NCI-H187 (cell line): ENCODE measurements at places on chromosomes 12 and 14.

DNA sequence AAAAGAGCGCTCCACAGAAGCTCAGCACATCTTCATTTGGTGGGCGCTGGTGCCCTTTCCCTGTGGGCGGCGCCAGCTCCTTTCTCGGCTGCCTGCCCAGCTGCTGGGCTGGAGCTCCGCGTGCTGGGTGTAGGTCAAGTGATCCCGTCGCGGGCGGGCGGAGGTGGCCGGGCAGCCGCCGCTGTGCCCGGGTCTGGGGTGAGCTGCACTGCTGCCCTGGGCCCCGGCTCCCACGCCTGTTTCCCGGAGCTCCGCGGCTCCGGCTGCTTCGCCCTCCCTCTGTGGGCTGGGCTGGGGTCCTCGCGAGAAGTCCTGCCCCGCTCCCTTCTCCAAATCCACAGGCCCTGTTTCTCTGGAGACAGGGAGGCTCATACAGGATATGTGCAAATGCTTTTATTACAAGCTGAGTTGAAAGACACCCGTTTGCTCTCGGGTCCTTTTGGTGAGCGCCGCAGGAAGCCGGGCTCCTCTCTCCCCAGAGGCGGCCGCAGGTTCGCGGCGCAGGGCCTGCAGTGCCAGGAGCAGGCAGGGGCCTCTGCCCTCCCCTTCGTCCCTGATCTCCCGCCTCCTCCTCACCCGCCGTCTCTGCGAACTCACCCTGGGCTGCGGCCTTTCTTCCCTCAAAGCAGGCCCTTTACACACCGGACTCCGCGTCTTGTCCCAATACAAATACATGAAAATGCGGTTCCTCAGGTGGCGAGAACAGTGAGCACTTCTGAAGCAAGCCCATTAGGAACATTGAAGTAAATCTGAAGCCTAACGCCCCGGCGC, 67.8 kb upstream of the CAPRIN2 start:
- DNase-seq, result no peak

DNA sequence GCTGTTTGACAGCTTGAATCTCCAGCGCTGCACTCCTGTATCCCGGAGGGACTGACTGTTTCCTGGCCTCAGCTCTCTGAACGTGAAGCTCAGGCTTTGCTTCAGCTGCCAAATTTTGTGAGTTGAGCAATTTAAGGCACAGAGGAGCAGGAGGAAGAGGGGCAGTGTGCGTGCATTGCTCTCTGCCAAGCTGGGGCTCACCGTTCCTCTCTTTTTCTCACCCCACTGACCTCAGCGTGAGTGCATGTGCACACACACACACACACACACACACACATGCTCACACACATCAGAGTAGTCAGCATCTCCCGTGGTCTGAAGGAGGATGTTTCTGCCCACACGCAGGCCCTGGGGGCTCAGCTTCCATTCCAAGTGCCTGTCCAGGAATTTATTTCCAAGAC, 27.8 kb upstream of the BDKRB2 start:
- no peak for DNase-seq

GRCh38 chr14:69547701-69548348, 26.8 kb downstream of the CCDC177 start:
- DNase-seq, result no peak

GRCh38 chr12:122079532-122080081, 1.1 kb downstream of the MLXIP start:
- DNase-seq, result no peak

DNA sequence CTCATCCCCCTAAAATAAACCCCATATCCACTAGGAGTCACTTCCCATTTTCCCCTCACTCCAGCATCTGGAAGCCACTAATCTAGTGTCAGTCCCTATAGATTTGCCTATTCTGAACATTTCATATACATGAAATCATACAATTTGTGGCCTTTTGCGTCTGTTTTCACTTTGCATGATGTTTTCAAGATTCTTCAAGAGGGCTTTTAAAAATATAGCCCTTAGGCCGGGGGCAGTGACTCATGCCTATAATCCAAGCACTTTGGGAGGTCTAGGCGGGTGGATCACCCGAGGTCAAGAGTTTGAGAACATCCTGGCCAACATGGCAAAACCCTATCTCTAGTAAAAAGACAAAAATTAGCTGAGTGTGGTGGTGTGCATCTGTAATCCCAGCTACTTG, 104.7 kb downstream of the VEZT start:
- no peak for DNase-seq

- no peak for DNase-seq
Measured at GRCh38 chr14:59275668-59276067, 87.2 kb downstream of the DAAM1 start.

GRCh38 chr12:11797317-11797913, 147.9 kb downstream of the ETV6 start:
- no peak for DNase-seq

GRCh38 chr12:45575823-45576475, 153.6 kb upstream of the ARID2 start:
- DNase-seq, result no peak

DNA sequence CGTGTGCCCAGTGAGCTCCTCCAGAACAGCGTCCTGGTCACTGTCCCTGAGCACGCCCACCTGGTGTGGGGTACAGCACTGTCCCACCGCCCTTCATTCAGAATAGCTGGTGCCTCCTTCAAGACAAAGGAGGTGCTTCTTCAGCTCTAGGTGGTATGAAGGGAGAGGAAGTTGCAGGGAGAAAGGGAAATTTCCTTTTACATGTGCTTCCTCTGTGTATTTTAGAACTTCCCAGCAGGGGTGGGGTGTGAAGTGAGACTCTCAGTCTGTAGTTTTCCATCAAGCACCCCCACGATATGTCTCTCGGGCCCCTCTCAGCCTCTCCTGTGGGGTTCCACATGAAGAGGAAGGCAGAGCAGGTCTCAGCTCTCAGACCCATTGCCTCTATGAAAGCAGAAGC, 1.2 kb upstream of the SLC6A12 start:
- DNase-seq, result no peak

GRCh38 chr12:108482717-108483212, 32.3 kb upstream of the FICD start:
- DNase-seq, result no peak

DNA sequence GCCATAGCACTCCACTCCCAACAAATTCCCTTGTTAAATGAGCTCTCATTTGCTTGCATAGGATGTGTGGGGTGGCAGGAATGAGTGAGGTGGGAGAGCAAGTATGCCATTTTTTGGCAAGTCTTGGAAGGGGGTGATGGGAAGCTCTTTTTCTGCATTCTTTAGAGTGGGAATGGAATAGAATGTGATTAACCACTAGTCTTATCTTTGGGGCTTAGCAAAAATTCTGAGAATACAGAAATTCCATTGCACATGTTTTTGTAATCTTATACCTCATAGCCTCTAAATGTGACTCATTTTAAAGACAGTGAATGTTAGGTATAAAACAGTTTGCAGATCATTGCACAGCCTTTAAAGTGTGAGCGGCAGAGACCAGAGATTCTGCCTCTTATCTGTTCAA, 28.4 kb upstream of the NEDD1 start:
- DNase-seq, result no peak

- DNase-seq, result no peak
Measured at GRCh38 chr14:103846543-103847450, 578 bp downstream of the PPP1R13B start.

- DNase-seq, result no peak
Measured at GRCh38 chr12:120720234-120720986, 5.2 kb upstream of the ACADS start.

DNA sequence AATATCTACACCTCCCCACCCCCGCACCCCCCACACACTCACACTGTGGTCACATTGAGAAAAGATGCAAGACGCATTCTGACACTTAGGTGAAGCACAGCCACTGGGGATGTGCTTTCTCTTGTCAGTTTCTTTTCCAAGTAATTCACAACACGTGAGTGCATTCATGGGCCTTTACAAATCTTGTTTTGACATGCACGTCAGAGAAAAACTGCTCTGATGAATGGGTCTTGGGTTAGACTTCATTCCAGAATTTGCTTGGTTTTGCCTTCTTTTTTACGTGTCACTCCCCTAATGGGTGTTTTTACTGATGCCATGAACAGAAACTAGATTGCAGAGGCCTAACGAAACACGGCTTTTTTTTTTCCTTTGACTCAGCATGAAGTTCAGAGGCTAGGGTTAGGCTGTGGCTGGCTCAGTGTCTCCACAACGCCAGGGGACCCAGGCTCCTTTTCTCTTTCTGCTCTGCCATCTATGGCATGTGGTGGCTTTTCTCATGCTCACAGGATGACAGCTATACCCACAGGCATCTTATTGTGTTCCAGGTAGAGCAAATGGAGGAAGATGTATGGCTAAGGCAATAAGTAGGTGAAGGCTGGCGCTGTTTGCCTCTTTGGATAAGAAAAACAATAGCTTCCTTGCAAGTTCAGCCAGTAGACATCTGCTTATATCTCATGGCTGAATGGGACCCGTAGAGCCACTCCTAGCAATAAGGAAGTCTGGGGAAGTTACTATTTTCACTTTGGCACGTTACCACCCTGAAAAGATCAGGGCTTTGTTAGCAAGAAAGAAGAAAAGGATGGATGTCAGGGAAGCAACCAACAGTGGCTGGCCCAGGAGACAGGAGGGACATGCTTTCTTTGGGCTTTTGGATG, 253.3 kb downstream of the SLC15A4 start:
- no peak for DNase-seq

DNA sequence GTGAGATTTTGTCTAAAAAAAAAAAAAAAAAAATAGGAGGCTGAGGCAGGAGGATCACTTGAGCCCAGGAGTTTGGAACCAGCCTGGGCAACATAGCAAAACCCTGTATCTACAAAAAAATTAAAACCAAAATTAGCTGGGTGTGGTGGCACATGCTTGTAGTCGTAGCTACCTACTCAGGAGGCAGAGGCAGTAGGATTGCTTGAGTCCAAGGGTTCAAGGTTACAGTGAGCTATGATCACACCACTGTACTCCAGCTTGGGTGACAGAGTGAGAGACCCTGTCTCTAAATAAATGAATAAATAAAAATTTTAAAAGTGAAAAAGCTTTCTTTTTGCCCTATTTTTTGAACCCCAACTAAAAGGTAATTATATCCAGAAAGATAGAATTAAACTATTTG, 113.6 kb downstream of the PEBP1 start:
- no peak for DNase-seq

DNA sequence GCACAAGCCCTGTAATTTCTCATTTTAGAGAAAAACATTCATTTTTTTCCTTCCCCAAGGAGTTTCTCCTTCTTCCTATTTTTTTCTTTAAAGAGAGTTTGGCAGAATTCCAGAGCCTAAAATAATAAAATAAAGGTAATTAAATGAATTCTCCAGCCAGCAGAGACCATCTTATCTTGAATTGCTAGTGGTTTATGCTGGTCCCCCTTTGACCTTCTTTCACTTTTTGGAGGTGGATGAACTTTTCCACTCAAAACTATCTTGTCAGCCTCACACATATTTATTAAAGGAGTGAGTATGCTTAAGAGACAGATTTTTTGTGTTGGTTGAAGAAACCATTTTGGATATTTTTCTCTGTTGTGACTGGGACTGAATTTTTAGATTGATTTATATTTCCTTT, 47.6 kb downstream of the ADIPOR2 start:
- no peak for DNase-seq

- no peak for DNase-seq
Measured at GRCh38 chr12:43267818-43268217, 284.2 kb downstream of the ADAMTS20 start.

DNA sequence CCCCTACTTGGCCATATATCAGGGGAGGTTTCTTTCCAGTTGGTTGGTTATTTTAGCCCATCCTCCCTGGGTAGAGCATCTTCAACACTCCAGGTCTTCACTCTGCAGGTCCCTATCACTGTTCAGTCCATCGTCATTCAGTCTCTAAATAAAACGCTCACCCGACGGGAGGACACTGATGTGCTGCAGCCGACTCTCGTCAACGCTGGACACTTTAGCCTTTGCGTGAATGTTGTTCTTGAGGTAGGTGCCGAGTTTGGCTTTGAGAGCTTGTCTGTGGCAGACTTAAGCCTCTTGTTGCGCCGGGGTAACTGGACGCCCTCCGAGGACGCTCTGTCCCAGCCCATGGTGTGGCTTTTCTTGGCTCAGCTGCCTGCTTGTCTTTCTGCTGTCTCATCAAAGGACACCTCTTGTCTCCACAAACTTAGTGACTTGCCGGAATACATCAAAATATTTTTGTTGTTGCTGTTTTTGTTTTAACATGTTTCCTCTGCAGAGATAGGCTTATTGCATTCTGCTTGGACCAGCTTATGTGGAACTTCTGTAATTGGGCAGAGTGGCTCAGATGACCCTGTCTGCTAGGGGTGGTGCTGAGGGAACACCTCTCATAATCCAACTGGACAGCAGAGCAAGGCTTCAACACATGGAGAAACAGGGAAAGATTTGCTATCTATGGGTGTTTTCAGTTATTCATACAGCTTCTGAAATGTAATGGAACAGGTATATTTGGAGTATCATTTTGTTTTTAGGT, 26.5 kb downstream of the TCTN1 start:
- no peak for DNase-seq

GRCh38 chr14:74826574-74826973, 49.4 kb downstream of the PROX2 start:
- no peak for DNase-seq

DNA sequence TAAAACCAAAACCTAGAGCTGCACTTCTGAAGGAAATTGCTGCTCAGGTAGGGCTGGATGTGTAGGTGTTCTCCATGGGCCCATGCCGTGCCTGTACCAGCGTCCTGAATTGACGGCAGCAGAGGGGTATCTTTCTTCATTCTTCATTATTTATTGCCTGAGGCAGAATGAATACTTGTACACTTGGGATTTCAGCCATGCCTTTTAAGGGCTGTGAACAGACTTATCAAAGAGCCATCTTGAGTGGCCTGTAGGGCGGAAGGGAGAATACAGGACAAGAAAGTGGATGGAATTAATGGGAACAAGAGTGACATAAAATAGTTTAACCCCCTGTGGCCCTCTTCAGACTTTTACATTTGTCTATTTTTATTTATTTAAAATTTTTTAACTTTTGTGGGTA, 61.4 kb downstream of the RASSF3 start:
- DNase-seq, result no peak

DNA sequence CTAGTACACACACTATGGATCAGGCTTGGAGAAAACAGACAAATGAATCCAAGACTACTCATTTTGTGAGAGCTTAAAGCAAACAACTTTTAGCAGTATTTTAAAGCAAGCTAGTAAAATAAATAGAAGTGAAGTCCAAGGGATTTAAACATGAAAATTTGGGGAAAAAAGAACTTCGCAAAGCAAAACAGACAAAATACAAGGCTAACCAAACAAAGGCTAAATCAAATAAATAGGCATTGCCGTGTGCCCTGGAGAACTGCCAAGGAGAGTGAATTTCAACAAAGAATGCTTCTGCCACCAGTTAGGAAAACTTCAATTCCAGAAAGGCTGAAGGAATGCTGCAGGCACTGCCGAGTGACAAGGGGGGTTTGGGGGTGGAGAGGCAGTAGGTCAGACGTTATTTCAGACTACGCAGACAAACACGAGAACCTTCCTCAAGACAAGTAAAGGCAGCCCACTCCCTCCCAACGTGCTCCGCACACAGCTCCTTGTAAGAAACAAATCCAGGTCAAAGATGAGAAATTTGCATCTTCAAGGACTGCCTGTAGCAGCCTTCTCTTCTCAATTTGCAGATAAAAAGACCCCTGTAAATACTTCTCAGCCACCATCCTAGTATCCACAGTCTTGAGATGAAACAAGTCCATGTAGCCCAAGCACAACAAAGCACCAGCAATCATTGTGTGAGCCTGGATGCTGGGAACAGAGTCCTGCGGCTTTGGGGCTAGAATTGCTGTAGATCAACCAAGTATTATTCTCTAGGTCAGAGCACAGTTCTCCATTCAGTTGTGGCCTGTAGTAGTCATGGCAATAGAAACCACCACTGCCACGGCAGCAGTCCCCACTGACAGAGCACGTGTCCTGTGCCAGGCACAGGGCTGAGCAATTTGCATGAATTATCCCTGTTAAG, 43.3 kb downstream of the EFCAB11 start:
- no peak for DNase-seq

GRCh38 chr14:81206115-81206514, 14.6 kb downstream of the GTF2A1 start:
- no peak for DNase-seq
